ENCODE measurements at places on chromosomes 2 and 18.
A peak's percentile ranks its signal among the peaks of the same experiment; 100 is the strongest.

DNA sequence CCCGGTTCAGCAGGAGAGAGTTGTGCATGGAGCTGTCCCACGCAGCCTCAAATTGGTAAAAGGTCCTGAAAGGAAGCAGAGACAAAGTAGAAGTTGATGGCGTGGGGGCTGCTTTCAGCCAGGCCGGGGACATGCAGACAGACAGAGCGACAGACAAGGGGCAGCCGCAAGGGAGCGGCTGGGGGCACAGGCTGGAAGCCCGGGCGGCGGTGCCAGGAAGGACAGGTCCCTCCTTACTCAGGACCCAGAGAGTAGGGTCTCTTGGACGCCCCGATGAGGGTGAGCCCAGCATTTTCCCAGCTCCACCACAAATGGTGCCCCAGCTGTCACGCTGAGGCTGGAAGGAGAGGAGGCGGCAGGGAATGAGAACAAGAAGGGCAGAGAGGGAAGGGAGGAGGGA is 35.2 kb downstream of the AQP12A start:
- no peak for DNase-seq

DNA sequence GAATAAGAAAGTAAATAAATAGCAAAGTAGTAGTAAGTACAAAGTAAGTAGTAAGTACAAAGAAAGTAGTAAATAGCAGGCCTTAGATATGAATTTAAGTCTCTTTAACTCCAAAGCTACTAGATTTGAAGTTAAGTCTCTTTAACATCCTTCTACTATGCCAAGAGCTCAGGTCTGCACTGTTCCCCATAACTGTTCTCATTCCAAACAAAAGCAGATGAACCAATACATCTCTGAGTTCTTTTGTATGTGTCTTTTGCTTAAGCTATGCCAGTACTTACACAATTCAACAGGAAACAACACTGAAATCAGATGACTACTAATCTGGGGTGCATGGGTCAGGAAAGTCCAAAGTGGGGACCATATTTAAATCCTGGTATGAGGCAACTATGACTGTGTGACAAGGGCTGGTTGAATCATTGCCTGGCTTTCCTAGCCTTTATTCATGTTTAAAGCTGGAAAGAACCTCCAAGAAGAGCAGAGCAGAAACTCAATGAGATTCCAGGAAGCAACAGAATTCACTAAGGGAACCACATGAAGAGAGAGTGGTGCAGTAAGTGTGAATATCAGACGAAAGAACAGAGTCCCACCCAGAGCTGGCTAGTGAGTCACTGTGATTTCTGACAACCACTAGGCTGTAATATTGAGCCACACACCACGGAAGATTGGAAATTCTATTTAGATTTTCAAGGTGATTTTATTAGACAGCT is 51.0 kb upstream of the CYP26B1 start:
- peak; percentile 74 for DNase-seq

- DNase-seq, result no peak
Measured at GRCh38 chr2:81528852-81529480, 1224.4 kb upstream of the LRRTM1 start.

GRCh38 chr18:72768681-72769229 is 99.0 kb downstream of the NETO1 start:
- no peak for DNase-seq

DNA sequence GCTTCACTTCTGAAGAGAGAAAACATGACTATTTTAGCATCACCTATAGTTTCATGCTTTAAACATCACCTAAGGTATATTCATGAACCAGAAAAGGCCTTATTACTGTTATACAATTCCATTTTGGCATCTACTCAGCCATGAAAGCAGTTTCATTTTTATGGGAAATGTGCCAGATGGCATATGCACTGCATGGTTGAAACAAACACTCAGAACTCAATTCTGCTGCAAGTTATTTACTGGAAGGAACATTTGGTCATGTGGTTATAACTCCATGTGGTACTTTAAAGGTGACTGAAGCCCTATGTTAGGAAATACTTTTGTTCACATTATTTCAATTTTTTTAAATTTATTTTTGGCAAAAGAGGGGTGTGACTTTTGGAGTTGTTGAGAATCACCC is 287.5 kb upstream of the CRIM1 start:
- no peak for DNase-seq

- no peak for DNase-seq
Measured at GRCh38 chr2:63525905-63526304, 62.4 kb downstream of the WDPCP start.
